ENCODE measurements at places on chromosomes 3 and 15.

GRCh38 chr3:145182196-145182911 is 978.6 kb downstream of the PLOD2 start:
- no peak for DNase-seq

GRCh38 chr3:45659661-45660566 is 29.3 kb upstream of the SACM1L start:
- no peak for DNase-seq

- DNase-seq = no peak
Measured at GRCh38 chr15:55254916-55255679, 34.5 kb downstream of the RAB27A start.

GRCh38 chr15:38499651-38500050 is 45.7 kb downstream of the FAM98B start:
- no peak for DNase-seq

GRCh38 chr3:132016061-132017041 is 18.5 kb downstream of the CPNE4 start:
- no peak for DNase-seq

GRCh38 chr3:172135820-172136219 is 96.4 kb downstream of the FNDC3B start:
- DNase-seq = no peak

DNA sequence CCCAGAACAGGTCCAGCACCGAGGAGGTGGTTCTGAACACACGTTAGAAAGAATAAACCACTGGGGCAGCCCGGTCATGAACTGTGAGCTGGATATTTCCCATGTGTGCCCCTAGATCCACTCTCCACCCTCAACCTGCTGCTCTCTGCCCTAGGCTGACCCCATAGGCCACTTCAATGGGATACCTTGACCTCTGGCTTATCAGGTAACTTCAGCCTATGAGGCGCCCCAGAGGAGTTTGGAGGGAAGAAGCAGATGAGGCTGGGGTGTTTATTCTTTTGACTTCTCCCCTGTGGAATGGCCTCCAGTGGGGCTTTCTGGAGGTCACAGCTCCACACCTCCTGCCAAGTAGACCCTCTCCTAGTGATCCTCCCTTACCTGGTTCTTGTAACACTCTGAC is 47.7 kb upstream of the SLC7A14 start:
- DNase-seq = no peak

- DNase-seq = no peak
Measured at GRCh38 chr3:119862616-119863015, 80.7 kb downstream of the NR1I2 start.

GRCh38 chr15:29675791-29676301 is 146.4 kb downstream of the TJP1 start:
- no peak for DNase-seq

DNA sequence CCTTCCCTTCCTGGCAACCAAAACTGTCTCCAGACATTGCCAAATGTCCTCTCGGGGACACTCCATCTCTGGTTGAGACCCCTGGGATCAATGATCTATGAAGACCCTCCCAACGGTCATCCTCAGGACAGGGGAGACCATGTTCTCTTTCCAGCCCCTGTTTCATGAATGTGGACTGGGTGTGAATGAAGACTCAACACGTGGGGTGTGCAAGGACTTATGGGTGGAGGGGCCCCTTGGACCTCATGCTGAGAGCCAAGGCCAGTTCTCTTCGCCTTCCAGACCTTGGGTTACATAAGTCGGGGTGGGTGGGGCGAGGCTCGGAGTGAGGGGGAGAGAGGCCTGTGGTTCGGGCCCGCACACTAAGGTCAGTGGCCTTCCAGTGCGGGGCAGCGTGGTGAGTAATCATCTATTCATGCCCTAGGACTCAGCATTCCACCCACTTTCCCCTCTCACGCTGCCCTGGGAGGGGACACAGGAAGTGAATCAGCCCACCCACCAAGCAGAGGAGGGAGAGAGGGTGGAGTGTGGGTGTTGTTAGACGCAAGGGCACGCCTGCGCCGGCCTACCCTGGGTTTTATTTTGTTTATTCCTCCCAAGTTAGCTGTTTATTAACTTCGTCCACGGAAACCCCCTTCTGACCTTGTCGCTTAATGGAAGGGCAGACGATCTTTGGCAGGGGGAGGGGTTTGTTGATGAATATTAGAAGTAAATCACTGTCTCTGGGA is 6.7 kb downstream of the PAQR5 start:
- no peak for DNase-seq

DNA sequence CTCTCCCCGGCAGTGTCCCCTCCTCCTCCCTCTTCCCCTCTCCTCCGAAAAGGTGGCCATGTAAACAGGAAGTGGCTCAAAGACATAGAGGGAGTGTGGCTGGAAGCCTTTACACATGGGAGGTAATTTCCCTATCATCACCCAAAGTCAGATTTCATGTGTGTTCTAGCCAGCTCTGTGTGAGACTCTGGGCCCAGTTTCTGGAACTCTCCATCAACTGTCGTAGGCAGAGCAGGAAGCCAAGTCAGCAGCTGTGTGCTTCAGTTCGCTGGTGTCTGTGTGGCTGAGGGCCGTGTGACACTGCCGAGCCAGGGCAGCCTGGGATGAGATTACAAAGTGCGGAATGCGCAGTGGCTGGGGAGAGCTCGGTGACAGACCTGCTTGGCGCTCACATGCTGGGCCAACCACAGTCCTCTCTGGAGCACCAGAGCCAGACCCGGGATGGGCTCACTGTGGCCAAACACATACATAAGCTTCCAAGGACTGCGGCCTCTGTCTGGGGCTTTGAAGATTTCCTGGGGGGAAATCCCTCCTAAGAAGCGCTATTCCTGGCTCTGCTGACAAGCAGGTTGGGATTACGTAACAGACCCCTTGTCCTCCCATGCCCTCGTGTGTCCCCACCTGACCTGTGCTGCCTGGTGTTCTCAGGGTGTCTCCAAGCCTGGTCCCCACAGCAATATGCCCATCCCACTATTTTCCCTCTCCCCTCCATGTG is 50.7 kb downstream of the UMPS start:
- DNase-seq = no peak
